Activated T-cell treated with anti-CD3 and anti-CD28 coated beads, Interleukin-2, amount 50 U/mL, for 24 hours (primary cell): ENCODE measurements at places on chromosomes 13 and 19.

DNA sequence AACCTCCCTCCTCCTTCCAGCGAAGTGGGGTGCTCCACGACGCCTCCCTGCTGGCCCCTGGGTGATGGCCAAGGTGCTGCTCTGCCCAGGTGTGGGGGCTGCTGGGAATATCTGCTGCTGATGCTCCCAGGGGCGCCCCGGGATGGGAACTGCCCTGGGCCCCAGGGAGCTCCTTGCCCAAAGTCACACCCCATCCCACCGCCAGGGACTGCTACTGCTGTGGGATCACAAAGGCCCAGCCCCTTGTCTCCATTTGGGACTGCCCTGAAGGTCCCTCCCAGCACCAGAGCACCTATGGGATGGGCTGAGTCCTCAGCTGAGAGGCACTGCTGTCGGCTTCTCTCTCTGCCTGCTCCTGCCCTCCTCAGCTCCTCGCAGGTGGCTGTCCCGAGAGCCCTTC lies 19.0 kb downstream of the CHST8 start:
- DNase-seq: no peak

DNA sequence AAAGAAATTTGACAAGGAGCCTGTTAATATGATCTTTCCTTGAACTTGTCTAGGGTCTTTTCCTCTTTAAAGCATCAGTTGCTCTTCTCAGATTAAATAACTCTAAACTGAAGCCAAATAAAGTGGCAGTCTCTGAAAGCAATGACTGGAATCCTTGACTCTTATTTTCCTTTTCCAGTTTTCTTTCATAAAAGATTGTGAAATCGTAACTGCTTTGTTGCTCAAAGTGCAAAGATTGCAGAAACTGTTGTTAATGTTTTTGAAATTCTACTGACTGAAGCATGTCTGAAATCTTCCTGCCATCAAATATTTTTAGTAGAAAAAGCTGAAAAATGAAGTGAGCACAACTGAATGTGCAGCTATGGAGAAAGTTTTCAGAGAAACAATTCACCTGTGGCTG lies 1.9 kb downstream of the NHLRC3 start:
- DNase-seq: no peak

DNA sequence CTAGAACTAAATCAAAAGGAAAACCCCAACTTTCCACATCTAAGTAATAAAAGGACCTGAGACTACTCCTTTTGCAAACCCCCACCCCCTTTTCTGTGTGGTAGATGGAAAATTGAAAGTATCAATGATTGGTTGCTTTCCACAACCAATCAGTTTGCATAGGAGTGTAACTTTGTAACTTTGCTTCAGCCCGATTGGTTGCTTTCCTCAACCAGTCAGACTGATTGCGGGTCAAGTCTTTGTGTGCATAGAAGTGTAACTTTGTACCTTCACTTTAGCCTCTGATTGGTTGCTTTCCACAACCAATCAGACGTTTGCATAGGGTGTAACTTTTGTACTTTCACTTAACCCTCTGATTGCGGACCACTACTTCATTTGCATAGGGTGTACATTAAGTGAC lies 8.0 kb upstream of the B3GLCT start:
- DNase-seq: no peak

- DNase-seq: no peak
These were observed 131.3 kb downstream of the URI1 start for GRCh38 chr19:30073152-30074000.

- DNase-seq: no peak
These were observed 799.9 kb downstream of the PCDH9 start for GRCh38 chr13:66430269-66430668.

- DNase-seq: no peak
These were observed 51.1 kb downstream of the LMO7 start for GRCh38 chr13:75687150-75687763.
